ENCODE measurements at places on chromosomes 6 and 20.
A peak's percentile ranks its signal among the peaks of the same experiment; 100 is the strongest.

GRCh38 chr6:38483526-38483925 lies 156.2 kb downstream of the BTBD9 start:
- DNase-seq, result no peak

DNA sequence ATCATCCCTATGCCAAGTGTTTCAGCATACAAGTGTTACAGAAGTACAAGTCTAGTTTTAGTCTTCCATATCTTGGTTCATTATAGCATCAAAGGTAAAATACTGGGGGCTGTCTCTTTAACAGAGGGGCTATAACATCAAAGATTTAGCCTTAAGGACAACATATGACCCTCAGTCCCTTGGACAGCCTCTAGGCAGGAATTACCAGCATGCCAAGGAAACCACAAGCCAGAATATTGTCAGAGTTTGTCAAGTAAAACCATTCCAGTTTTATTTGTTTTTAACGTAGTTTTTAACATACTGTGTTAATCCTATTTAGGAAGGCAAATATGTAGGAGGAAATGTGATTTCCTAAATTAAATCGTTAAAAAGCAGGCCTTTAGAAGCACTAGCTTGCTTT lies 18.6 kb downstream of the ZKSCAN8 start:
- DNase-seq, result no peak

GRCh38 chr6:125577124-125577662 lies 172.2 kb upstream of the HEY2 start:
- DNase-seq, result no peak

DNA sequence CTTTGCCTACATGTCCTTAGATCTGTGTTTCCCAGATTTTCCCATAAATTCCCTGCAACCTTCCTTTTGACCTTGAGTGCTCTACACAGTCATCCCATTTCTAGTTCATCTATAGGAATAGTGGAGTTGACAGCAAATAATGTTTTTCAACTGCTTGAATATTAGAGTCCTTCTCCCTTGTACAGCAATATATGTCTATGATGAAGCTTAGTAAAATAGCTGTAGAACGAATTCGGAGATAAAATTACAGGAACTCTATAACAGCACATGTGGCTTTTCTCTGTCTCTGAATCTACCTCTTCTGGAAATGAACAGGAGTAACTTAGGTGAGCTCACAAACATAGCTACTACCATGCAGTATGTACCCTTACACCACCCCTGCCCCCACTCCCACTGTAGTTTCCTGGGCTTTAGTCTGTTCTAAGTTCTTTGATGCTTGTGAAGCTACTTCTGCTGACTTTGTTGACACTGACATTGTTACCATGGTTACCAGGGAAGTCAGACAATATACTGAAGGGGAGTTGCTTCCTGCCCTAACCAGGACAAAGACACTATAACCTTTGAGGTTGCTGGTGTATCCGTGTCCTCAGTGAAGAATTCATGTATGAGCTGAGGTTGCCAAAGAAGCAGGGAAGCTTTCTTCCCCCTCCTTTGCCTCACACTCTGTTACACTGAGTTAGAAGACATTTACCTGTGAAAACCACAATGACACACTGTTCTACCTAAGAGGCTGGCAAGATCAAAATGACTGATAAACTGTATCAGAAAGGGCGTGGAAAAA lies 35.8 kb upstream of the SHLD1 start:
- DNase-seq, result peak; percentile 77

GRCh38 chr6:5705252-5705651 lies 301.5 kb downstream of the NRN1 start:
- no peak for DNase-seq

DNA sequence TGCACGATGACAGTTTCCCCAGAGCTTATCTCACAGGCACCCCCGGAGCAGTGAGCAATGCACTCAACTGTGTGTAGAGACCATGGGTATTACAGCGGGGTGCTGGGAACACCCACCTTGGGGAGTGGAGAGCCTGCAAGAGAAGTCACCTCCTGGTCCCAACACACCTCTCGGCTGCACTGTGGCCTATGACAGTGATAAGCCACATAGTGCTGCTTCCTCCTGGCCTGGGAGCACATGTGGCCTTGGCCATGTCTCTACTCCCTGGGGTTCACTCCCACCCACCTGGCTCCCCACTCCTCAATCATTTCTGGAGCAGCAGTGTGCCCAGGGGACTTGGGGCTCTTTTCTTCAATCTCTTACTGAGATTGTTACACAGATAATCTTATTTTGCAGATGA lies 77.0 kb downstream of the SLC24A3 start:
- DNase-seq, result no peak

- no peak for DNase-seq
Observed at GRCh38 chr6:119138906-119139541, 60.6 kb upstream of the FAM184A start.

DNA sequence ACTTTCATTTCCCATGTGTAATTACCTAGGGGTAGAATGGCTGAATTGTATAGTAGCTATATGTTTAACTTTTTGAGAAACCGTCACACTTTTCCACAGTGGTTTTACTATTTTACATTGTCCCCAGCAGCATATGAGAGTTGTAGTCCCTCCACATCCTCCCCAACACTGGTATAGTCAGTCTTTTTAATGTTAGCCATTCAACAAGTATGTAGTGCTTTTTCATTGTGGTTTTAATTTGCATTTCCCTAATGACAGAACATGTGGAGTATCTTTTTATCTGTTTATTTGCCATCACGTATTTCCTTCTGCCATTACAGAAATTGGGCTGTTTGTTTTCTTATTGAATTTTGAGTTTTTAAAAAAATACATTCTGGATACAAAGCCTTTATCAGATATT lies 148.4 kb downstream of the CARMIL1 start:
- no peak for DNase-seq

DNA sequence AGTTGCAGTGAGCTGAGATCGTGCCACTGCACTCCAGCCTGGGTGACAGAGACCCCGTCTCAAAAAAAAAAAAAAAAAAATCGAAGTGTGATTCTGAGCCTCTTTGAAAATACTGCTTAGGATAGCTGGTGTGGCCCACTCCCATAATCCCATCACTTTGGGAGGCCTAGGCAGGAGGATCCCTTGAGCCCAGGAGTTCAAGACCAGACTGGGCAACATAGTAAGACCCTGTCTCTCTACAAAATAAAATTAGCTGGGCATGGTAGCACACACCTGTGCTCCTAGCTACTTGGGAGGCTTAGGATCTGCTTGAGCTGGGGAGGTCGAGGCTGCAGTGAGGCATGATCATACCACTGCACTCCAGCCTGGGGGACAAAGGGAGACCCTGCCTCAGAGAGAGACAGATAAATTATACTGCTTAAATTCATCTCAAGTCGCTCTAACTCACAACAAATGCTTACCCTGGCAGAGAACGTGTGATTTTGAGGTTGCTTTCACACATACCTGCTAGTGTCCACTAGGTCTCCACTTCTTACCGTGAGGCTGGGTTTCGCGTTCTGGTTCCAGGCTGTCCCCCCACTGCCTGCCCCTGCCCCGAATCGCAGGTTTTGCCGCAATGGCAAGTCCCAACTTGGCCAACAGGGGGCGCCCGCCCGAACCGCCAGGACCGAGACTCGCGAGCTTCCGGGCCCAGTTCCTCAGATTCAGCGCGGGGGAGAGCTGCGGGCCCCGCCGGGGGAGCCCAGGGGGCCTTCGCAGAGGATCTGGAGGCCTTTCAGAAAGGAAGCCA lies 12.3 kb upstream of the TMC2 start:
- DNase-seq, result peak; percentile 93

GRCh38 chr6:21098134-21098533 lies 495.4 kb upstream of the SOX4 start:
- DNase-seq, result no peak

GRCh38 chr20:4060856-4061695 lies 45.7 kb upstream of the RNF24 start:
- no peak for DNase-seq

- DNase-seq, result no peak
Observed at GRCh38 chr6:4872841-4873240, 96.6 kb downstream of the CDYL start.

- no peak for DNase-seq
Observed at GRCh38 chr6:135202836-135203235, 21.7 kb downstream of the MYB start.

GRCh38 chr6:75281653-75282052 lies 2.9 kb downstream of the TMEM30A start:
- no peak for DNase-seq

DNA sequence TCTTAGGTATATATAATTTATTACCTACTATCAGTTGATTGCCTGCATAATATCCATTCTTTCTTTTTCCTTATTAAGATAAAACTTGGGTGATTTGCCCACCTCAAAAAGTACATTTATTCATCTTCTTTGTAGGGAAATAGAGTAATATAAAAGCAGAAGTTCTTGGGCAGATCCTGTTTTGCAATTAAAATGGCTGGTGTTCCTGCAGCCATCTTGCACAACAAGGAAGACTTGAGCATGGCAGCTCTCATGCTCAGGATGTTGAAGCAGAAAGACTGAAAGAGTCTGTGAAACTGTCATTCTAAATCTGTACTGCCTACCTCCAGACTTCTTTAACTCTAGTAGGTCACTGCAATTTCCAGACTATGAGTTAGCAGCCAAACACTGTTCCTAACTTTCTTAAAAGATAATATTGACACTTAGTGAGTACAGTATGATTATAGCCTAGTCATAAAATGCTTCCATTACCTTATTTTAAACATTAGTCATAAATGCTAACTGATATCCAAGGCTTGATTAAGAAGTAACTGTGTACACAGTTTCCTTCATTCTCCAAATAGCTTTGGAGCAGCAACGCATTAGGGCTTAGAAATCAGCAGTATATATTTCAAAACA lies 24.6 kb upstream of the HTR1B start:
- no peak for DNase-seq

DNA sequence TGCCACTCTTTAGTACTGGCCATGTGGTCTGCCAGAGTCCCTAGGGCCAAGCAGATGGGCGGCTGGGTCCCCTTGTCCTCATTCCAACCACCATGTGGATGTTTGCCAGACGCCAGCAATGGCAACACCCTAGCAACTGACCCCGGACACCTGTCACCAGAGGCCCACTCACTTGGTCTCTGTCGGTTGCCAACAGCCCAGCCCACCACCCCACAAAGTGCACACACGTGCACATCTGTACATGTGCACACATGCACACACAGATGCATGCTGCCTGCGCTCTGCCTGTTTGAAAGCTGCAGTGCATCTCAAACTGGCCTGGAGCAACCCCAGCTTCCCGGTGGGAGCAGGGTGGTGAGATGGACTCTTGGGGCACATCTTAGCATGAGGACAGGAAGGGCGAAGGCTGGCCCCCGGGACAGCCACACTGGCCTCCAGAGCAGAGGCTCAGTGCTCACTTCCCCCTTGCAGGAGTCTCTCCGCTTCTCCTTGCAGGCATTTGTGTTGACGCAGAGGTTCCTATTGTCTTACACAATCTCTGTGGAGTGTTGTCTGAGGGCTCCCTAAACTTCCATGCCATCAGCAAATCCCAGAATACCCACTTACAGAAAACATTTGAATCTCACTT lies 54.0 kb downstream of the PSMG4 start:
- no peak for DNase-seq

- DNase-seq, result no peak
Observed at GRCh38 chr20:17620371-17621228, 50.7 kb downstream of the DSTN start.

DNA sequence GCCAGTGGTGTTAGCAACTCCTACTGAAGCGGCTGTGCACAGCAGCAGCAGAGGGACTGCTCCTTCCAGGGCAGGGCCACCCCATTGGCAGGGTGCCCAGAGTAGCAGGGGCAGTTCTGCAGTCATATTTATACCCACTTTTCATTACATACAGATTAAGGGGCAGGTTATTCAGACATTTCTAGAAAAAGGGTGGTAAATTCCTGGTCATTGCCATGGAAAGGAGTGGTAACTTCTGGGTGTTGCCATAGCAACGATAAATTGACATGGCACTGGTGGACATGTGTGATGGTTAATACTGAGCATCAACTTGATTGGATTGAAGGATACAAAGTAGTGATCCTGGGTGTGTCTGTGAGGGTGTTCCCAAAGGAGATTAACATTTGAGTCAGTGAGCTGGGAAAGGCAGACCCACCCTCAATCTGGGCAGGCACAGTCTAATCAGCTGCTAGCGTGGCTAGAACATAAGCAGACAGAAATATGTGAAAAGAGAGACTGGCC lies 45.0 kb downstream of the IYD start:
- no peak for DNase-seq

- DNase-seq, result no peak
Observed at GRCh38 chr6:163565140-163565539, 150.6 kb downstream of the QKI start.

- DNase-seq, result no peak
Observed at GRCh38 chr6:168050881-168051586, 28.0 kb downstream of the FRMD1 start.

Data from activated gamma-delta T cell treated with Interleukin-2 at 50 U/mL for 16 hours (primary cell).